Activated T-helper 2 cell treated with anti-CD3 and anti-CD28 coated beads, Interferon-gamma antibody, Interleukin-2, Interleukin-4, amounts not matched to agents 10 μg/mL and 5 μg/mL and 100 μg/mL, durations not matched to agents 14 hours and 24 hours and 36 hours (primary cell): ENCODE measurements at places on chromosomes 6 and 20.

GRCh38 chr20:62025832-62026563 lies 39.7 kb downstream of the TAF4 start:
- DNase-seq, result no peak

DNA sequence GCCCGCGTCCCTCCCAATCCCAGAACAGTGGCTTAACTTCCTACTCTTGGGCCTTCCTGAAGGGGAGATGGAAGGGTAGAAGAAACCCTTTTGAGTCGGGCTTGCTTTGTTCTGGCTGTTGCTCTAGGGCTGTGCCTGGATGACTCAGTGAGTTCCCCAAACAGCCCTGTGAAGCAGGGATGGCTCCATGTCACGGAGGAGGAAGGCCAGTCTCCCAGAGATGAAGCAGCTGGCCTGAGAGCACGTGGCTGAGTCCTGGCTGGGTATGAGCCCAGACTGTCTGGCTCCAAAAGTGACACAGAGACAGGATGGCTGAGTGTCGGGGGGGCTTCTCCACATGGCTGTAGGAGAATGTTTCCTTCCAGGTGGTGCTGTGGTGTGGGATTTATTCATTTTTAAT lies 4.6 kb downstream of the SYTL3 start:
- no peak for DNase-seq

- no peak for DNase-seq
Measured at GRCh38 chr20:33670715-33671499, 3.3 kb downstream of the NECAB3 start.

GRCh38 chr6:47722194-47722593 lies 23.8 kb downstream of the ADGRF4 start:
- no peak for DNase-seq

GRCh38 chr20:52847029-52847660 lies 125.0 kb upstream of the TSHZ2 start:
- no peak for DNase-seq

- peak; percentile 54 for DNase-seq
Measured at GRCh38 chr20:32509639-32510066, 75.5 kb downstream of the NOL4L start.

DNA sequence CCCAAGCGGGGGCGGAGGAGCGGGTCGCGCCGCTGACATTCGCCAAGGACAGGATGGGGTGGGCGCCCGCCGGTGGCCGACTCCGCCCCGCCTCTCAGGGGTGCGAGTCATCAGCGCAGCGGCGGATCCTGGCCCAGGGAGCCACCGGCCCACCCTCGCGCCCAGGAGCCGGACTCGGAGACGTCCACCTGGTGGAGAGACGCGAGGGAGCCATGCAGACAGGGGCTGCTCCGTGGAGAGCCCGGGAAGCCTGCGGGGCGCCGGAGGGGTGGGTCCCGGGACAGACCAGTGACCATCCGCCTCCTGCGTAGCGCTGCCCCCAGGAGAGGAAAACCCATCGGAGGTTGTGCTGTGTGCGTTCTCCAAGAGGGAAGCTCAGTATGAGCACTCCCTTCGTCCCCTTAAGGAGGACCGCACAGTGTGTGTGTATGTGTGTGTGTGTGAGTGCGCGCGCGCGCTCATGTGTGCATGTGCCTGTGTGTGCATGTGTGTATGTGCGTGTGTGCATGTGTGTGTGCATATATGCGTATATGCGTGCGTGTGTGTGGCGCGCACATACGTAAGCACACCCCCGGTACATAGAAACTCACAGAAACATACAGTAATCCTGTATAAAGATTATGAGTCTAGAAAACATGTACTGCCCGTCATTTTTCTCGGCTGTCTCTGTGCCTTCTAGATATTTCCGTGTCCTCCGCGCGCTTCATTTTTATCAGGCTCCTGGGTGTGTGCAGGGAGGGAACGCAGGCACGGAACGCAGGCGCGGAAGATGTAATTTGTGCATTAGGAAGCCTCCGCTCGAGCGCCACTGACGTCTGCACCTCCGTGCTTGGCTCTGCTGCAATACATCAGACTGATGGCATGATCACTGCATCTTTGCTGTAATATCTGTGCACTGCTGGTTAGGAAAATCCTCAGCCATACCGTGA lies 158.9 kb downstream of the TBXT start:
- DNase-seq, result no peak

DNA sequence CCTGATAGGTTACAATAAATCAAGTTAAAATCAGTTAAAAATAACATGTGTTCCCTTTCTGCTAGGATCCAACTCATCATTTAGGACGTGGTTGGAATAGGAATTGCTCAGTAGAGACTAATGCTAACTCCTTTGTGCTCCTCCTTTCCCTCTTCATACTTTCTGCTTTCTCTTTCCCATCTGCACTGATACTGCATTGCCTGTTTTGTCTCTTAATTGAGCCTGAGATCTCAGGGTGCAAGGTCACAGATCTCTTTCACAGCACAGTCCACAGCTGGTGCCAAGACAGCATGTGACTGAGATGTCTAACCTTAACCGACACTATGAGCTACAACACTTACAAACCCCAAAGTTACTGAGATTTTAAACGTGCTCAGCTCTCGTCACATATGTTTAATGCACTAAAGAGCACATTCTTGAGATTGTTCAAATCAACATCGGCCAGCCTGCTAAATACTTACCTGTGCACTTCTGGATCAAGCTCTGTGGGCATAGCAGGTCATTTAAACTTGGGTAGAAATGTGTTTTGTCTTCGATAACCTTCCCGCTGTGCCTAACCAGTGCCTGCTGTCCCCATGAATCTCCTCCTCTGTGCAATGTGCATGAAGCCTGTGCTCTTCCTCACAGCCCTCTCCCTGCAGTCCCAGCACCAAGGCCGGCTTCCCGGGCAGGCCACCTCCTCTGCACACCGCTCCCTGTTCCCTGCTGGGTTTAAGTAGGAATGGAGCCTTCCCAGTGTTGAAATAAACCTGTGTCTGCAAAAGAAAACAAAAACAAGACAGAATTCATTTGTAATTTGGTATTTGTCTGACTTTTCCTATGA lies 39.6 kb upstream of the AFDN start:
- DNase-seq, result no peak

DNA sequence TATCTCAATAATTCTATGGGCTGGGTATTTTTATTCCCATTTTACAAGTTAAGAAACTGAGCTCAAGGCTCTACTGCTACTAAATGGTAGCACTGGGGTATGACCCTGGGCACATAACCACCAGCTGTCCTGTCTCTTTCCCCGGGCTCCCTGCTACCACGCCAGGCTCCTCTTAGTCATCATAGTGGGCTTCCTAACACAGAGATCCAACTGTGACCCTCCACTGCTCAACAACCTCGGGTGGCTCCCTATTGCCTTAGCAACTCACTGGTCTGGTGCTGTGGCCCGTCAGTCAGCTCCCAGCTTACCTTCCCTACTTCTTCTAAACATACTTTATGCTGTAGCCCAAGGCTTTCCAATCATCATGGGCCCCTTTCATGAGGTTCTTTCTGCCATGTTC lies 4.5 kb downstream of the KIAA1755 start:
- DNase-seq, result no peak

DNA sequence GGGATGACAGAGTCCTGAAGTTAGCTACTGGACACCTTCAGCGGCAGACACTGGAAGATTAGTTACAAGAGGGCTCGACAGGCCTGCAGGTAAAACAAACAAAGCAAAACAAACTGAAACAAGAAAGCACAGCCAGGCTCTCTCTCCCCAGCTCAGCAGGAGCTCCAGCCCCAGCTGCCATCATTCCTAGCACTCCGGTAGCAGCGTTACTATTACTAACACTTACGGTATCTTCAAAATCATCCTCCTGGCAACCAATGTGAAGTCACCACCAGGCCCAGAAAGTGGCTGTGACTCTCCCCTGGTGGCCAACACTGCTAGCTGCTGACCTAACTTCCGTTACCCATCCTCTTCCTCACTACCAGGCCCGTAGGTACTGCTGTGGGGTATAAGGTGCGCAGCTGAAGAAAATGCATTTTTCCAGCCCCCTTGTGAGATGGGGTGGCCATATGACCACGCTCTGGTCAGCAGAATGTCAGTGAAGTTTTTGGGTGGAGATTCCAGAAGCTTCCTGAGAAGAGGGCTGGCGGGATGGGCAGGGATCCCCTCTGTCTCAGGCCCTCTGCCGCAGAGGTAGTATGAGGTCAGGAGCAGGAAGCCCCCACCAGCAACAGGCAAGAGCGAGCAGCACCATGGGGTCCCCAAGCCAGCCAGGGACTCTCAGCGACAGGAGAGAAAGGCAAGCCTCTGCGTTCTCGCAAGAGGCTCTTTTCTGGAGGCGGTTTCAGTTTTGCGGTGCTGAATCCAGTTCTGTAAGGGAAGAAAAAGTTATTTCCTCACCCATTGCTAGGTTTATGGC lies 37.4 kb upstream of the TBXT start:
- DNase-seq, result no peak

DNA sequence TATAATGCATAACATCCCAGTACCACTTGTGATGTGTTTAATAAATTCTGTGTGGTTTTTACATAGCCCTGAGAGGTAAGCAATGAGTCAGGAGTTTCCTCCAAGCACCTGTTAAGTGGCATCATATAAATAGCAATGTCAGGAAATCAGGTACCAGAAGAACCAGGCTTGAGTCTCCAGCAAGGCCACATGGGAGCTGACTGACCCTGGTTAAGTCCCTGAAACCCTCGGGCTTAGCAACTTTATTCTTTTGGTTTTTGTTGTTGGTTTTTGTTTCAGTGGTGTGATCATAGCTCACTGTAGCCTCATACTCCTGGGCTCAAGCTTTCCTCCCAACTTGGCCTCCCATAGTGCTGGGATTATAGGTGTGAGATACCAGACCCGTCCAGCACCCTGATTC lies 70.0 kb downstream of the PTPRT start:
- DNase-seq, result no peak

DNA sequence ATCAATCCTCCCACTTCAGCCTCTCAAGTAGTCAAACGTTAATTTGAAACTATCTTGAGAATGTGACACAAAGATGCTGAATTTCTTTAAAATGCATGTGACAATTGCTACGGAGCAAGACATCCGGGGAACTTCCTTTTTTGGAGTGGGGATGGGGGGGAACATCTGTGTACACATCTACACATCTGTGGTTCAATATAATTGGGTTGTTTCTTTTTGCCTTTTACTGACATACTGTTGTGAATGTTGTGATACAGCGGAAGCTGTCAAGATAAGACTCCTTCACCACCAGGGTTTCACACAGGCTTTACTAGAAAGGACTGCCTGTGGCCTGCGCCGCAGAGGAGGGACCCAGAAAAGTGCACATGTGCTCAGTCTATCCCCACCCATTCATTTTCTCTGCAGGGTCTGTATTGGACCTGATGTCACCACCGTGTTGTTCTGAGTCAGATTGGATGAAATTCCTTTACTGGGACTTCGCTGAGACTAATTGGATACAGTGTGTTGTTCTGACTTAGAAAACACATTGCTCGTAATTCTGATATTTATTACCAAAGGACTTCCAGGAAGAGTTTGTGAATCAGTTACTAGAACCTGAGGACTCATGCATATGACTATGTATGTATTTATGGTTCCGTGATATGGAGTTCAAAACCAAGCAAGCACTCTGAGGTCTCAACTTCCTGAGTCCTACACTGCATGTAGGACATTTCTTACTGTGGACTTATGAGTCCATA lies 98.7 kb upstream of the SGK1 start:
- DNase-seq, result no peak

DNA sequence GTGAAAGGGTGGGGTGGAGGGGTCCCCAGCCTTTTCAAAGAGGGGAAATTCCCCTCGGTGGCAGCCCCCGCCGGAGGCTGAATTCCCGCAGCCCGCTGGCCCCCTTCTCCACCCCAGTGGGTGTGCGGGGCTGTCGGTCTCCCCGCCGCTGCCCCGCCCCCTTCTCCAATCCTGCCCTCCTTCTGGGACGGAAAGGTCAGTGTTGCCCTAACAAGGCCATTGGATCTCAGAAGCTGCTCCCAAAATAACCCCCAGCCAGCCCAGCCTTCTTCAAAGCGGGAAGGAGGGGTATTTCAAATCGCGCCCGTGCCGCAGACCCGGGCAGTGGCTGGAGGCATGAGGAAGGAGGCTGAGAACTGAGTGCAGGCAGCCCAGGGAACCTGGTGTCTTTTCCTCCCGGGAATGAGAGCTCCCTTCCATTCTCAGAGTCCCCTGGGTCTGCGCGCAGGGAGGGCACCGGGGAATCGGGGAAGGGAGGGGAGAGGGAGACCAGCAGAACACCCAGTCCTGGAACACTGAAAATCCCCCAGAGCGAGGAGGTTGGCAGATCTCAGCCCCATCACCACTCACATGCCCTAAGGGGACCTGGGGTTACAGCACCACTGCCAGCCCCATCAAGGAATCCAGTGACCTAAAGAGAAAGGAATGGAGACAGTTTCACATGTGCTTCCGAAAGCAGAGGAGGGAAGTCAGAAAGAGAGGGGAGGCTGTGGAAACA lies at the start of gene JPH2:
Gene JPH2 (minus strand): TSS at position 135 of the 718 bp plus-strand sequence. CDS start 483 bp downstream, outside the sequence.
- DNase-seq, result no peak

DNA sequence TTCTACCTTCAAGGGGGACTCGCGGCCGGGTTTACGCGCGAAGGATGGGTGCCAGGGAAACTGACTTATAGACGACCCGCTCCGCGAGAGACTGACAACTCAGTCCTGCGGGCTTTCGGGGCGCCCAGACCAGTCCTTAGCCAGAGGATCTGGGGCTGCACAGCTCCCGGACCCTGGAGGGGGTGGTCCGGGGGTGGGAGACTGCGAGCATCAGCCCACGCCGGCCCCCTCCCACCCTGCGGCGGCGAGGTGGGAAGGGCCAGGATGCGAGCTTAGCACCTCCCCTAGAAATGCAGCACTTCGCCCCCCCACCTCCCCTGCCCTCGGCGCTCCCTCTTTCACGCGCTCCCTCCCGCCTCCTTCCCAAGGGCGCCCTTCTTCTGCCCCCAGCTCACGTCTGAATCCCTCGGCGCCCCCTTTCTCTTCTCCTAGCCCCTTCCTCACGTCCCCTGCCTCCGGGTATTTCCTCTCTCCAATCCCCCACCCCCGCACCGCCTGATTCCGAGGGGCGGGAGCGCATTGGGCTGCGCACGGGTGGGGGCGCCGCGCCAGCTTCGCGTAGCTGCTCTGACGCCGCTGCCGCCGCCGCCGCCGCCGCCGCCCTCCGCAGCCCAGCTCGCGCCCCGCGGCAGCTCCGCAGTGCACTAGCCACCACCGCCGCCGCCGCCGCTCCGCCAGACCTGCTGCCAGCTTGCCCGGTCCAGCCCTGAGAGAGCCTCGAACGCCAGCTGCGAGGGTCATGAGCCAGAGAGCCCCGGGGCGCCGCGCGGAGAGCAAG lies at the start of gene SLC32A1:
Gene SLC32A1 (plus strand): TSS at position 639 of the 778 bp plus-strand sequence. CDS start 239 bp downstream, outside the sequence.
- DNase-seq, result no peak

- no peak for DNase-seq
Measured at GRCh38 chr6:67350729-67351128, 1284.4 kb upstream of the ADGRB3 start.

DNA sequence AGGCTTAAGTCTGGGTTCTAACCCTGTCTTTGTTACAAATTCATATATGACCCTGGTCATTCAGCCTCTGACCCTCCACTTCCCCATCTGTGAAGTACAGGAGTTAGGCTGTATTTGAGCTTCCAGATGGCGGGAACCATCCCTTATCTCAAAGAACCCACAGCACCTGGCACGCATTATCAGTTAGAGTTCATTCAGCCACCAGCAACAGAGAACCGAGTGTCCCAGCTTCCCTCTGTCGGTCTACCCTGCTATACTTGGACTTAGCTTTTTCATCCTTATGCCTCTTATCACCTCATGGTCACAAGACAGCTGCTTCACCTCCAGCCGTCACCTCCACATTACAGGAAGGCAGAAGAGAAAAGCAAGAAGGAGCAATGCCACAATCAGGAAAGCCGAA lies 147.8 kb downstream of the EYA2 start:
- no peak for DNase-seq

GRCh38 chr20:13684566-13685222 lies 46.0 kb upstream of the TASP1 start:
- no peak for DNase-seq

- no peak for DNase-seq
Measured at GRCh38 chr20:8398263-8399051, 266.4 kb downstream of the PLCB1 start.

GRCh38 chr6:170221052-170221752 lies 69.7 kb downstream of the DLL1 start:
- DNase-seq, result peak; percentile 6
